ENCODE measurements at places on chromosomes 16 and 17.
A peak's percentile ranks its signal among the peaks of the same experiment; 100 is the strongest.

- no peak for DNase-seq
Measured at GRCh38 chr17:9101356-9101755, 80.0 kb downstream of the NTN1 start.

DNA sequence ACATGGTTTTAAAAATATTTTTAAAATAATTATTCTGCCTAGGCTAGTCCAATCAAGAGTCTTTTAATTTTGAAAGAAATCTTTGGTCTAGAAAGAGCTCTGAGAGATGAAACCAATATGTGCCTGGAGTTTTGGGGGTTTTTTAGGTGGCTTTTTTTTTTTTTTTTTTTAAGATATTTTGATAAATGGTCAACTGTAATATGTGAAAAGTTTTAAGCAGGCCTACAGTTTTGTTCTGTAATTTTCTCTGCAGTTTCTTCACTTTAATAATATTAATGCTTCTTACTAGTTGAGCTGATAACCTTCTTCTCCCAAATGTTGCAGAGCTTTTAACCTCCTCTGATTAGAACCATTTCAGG, 45.1 kb downstream of the OMG start:
- DNase-seq, result no peak

- peak; percentile 26 for DNase-seq
Measured at GRCh38 chr16:81646561-81646960, 132.5 kb upstream of the PLCG2 start.

- no peak for DNase-seq
Measured at GRCh38 chr17:49764559-49765180, 739 bp upstream of the FAM117A start.

GRCh38 chr17:27872776-27873175, 20.4 kb downstream of the LYRM9 start:
- no peak for DNase-seq

DNA sequence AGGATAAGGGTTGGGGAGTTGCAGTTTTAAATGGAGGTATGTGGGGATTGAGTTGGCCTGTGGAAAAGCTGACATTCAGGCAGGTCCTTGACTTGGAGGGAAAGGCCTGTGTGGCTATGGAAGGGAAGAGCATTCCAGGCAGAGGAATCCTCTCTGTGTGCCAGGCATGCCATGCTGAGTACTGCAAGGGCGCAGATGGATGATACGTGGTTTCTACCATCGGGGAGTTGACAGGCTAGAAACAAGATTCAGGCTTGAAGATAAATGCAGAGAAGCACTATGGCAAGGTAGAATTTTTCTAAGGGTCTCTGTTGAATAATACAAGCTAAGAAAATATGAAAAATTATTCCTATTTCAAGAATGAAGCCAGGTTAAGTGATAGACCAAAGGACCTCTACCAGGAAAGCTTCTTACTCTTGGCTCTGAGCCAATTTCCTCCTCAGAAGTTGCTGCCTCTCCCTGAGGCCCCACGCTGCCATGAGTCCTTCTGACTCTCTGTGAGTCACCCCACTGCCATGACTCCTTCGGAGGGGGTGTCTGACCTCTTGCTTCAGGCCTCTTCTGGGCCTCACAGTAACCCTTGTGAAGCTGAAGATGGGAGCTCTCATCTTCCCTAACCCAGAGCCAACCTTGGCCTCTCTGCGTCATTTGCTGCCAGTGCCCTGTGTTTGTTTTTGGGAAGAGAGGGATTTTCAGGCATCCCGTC, 75.8 kb downstream of the WNT3 start:
- DNase-seq, result peak; percentile 86

GRCh38 chr17:79838522-79839274, 542 bp downstream of the CBX4 start:
- peak; percentile 58 for DNase-seq

DNA sequence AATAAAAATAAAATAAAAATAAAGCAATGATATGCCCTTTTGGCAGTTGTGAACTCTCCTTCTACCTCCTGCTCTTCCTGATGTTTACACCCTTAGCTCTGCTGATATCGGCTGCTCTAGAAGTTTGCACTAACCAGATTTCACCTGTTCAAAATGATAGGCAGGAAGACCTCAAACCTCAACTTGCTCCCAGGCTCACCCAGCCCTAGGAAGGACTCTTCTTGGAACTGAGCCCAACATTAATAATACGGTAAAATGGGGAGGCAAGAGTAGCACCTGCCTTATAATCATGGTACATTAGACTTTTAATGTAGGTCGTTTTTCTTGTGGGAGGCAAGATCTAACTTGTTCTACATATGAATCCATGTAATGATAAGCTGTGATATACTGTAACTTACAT, 61.2 kb upstream of the MED13 start:
- no peak for DNase-seq

DNA sequence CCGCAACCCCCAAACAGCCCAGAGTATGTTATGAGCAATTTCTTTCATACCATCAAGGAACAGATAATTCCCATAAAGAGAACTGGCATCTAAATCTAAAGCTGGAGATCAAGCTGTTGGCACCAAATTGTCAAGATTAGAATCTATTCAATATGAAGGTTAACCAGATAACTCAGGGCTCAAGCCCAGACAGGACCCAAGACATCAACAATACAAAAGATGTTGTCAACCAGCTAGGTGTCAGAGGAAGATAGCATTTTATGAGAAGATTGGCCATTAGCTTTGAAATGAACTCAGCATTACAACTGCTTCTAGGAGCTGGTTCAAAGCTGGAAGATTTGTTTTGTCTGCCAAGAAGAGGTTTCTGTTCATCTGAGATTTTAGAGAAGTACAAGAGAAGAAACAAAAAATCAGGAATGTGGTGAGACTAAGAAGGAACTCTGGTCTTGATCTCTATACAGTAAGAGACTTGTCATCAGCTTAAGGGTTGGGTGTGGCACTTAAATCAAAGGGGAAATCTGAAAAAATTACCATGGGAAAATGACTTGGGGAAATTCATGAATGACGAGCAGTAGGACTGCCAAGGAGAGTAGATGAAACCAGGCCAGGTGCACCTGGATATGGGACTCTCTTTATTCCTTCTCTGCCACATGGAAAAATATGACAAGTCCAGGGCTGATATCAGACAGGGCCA, 64.2 kb upstream of the COX10 start:
- DNase-seq, result no peak

GRCh38 chr17:78707016-78707415, 75.1 kb downstream of the CYTH1 start:
- DNase-seq, result no peak

- DNase-seq, result peak; percentile 100
Measured at GRCh38 chr16:48123104-48123788, 32.5 kb downstream of the ABCC12 start.

DNA sequence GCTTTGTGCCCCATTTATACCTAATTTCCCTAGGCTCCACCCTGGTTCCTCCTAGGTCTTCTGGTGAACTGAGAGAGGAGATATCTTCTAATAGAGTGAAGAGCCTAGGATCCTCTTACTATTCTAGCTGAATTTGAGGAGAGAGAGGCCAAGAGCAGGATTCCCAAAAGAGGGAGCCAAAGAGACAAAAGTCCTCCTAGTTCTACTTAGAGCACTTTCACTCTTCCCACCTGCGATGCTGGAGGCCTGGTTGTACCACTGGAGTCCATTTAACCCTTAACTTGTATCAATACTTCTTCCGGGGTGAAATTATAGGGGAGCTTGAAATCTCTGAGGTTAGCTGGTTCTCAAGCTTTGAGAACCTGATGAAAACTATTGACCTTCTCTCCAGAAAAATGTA, 3.4 kb upstream of the SSH2 start:
- DNase-seq, result peak; percentile 20

- DNase-seq, result no peak
Measured at GRCh38 chr17:9414471-9414870, 161.1 kb downstream of the STX8 start.

DNA sequence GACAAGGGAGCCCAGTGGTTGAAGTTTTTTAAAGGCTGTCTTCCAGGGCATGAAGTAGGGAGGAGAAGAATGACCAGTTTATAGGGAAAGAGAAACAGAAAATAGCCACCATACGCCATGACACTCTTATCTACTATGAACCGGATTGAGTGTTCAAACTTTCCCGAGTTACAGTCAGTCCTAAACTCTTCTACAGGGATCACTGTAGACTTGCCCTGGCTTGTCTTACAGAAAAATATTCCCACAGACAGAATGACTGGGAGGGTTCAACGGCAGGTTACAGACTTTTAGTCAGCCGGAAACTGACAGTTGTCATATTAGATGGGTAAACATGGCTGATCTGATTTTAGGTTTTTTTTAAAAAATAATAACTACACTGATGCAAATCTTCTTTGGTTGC, 662.5 kb upstream of the SOX9 start:
- no peak for DNase-seq

GRCh38 chr16:81855552-81856153, 76.6 kb downstream of the PLCG2 start:
- no peak for DNase-seq

GRCh38 chr17:47714773-47715396, 18.2 kb upstream of the TBX21 start:
- no peak for DNase-seq

DNA sequence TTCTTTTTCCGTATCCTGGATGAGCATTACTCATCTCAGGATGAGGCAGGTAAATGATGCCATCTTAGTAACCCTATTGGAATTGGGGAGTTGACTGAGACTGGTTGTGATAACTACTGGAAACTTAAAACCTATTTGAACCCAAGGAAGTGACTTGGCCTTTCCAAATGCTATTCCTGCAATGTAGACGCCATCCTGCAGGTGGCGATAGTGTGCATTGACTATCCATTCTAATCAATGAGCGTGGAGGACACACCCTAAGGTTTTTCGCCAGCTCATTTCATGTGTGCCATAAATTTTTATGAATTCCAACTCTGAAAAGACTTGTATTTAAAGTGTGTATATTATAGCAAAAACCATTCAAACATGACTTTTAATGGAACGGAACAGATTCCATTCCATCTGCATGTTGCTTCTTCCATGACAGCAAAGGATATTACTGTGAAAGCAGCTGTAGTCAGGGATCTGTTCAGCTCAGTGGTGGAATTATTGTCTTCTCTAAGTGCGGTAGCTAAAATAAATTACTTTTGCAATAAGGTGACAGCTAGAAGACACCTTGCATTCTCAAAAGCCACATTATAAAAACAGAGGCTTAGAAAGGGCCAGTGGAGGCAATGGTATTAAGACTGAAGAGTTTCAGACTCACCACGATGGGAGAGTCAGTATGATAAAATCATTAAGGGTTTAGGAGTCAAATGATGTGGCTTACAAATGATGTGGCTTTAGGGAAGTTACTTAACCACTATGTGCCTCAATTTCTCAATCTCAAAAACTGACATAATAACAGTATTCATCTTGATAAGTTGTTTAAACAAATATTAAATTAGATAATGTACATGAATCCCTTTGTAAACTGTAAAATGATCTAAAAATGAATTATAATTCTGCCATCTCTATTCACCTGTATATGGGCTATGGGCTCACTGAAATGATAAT, 55.5 kb downstream of the SYT17 start:
- no peak for DNase-seq

DNA sequence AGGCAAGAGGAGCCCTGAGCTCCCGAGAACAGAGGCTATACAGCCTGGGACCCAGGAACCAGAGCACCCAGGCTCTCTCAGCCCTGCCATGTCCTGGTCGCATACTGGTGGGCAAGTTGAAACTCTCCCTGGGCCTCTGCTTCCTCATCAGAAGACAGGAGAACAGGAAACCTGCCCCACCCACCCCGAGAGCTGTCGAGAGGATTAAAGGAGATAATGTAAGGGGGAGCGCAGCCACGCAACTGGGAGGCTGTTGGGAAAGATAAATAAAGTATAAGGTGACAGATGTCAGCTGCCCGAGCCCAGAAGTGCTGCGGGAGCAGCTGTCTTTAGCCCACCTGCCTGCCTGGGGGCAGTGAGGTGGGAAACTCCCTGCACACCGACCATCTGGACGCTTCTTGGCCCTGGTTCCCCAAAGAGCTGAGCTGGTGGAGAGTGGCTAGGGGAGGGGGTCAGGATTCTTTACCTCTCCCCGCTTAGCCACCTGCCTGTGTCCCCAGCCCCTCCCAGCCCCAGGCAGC, 6.8 kb downstream of the KIF19 start:
- DNase-seq, result no peak

DNA sequence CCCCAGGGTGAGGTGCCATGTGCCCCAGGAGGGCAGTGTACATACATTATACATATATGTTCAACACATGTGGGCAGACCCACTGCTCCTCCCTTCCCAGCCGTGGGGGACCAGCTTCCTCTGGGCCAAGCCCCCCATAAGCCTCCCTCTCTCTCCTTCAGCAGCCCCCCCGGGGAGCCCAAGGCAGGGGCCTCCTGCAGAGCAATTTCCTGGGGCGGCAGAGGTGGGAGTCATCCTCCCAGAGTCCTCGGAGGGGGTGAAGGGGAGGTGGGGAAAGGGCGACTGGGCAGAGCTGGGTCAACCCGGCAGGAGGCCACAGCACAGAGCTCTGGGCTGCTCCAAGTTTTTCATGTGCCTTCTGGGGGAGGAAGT, 235.1 kb downstream of the ZNF423 start:
- DNase-seq, result peak; percentile 8

DNA sequence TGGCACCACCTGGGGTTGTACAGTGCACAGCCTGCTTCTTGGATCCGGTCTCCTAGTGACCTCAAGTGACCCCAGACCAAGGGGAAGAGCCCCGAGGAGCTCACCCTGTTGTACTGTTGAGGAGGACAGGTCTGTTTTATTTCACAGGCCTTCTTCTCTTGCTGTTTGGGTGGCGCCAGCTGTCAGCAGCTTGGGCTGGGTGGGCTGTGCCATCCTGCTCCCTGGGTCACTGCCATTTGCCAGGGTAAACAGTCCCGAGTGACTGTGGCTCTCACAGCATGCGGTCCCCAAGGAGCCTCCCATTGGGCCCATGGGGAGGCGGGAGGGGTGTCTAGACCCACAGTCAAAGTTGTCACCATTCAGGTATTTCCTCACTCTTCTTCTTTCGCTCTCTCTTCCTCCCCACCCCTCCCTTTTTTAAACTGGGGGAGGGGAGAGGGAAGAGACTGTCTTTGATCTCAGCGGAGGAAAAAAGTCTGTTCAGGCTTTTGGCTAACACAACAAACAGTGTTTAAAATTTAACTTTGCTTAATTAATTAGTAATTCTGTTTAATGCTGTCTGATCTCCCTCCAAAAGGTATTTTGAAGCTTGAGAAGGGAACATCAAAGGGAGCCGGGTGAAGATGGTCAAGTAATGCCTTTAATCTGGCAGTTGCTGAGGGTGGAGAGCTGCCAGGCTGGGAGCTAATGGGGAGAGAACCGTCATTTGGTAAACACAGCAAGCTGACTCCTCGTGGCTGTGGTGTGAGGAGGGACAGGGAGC, 64.0 kb downstream of the SNX20 start:
- no peak for DNase-seq

DNA sequence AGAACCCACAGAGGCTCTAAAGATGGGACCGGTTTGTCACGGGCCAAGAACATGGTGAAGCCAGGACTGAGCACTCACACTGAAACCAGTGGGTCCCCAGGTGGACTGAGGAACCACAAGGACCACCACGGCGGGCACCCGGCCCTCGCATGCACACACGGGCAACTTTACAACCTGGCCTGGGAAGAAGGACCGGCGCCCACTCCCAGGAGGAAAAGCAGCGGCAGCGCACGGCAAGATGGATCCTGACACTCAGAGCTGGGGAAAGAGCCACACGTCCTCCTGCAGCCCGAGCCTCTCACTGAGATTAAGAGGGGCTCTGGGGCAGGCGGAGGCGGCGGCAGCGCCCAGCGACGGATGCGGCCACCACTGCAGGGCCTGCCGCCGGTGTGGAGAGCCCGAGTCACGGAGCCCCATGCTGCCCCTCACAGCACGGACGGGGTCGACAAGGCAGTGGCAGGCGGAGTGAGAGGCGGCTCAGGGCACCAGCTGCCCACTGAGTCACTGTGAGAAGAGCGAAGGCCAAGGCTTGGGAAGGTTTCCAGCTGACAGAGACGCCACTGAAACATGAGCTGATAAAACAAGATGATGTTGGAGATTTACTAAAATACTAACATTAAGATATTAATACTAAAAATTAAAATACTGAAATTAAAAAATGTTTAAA, 118.3 kb downstream of the ANKRD11 start:
- no peak for DNase-seq
